Stimulated activated CD4-positive, alpha-beta T cell treated with anti-CD3 and anti-CD28 coated beads, Interleukin-1b, Interleukin-23, amount 100 ng/mL, for 24 hours (primary cell): ENCODE measurements at places on chromosomes 12 and 14.

GRCh38 chr12:84995641-84996040 lies 40.4 kb downstream of the TSPAN19 start:
- no peak for DNase-seq

DNA sequence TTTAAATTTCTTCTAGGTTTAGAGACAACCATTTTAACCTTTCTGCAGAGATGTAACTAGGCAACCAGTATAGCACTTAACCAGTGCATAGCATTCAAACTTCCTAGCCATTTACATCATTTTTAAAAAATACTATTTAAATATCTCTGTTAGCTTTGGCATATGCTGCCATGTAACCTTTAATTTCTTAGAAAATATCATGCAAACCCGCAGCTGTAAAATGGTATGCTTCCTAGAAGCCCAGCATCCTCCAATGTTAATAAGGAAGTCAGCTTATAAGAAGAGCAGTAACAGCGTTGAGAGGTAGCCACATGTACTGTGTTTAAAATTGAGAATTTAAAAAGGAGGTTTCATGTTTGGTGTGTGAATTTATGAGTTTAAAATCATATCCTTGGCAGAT lies 22.8 kb downstream of the GNG2 start:
- DNase-seq, result no peak

- no peak for DNase-seq
These were observed 43.3 kb downstream of the NCKAP5L start for GRCh38 chr12:49784756-49785409.

DNA sequence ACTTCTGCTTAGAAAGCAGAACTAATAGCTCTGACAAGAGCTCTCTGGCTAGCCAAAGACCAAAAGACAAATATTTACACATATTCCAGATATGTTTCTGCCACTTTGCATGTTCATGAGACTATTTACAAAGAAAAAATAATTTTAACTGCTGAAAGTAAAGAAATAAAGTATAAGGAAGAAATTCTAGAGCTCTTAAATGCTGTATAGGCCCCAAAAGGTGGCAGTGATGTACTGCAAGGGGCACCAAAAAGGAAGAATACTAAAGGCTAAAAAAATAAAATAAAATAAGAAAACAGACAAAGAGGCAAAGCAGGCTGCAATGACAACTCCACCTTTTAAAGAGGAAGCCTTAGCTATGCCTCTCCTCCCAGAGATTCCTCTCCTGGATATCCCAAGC lies 23.0 kb downstream of the KLRK1 start:
- DNase-seq, result no peak

DNA sequence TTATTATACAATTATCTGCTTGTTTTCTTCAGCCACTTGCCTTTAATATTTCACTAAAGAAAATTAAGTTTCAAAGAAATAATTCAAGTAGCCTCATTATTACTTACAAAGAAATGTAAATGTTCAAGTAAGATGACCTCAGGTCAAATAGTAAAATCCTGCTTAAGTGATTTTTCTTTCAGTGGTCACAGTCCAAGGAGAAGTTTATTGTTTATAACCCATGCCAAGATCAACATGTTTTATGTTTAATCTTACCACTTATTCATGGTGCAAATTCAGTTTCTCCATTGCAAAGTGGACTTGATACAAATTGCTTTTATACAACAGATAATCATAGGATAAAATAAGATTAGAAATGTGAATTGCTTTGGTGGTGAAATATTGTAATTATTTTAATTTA lies 370.2 kb upstream of the FLRT2 start:
- DNase-seq, result no peak

DNA sequence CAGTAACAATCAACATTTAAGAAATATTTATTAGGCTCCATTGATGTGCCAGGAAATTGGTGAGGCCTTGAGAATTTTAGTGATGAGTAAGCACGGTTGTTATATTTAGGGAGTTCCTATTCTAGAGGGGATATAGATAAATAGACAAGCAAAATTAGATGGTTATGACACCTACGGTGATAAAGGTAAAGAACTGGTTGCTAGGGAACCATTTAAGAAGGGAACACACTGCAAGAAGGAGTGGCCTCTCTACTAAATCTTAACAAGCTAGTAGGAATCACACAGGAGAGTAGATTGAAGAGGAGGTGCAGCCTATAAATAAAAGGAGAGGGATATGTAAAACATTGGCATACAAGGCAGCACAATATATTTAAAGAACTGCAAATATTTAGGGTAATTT lies 155.2 kb downstream of the LRIG3 start:
- DNase-seq, result no peak

DNA sequence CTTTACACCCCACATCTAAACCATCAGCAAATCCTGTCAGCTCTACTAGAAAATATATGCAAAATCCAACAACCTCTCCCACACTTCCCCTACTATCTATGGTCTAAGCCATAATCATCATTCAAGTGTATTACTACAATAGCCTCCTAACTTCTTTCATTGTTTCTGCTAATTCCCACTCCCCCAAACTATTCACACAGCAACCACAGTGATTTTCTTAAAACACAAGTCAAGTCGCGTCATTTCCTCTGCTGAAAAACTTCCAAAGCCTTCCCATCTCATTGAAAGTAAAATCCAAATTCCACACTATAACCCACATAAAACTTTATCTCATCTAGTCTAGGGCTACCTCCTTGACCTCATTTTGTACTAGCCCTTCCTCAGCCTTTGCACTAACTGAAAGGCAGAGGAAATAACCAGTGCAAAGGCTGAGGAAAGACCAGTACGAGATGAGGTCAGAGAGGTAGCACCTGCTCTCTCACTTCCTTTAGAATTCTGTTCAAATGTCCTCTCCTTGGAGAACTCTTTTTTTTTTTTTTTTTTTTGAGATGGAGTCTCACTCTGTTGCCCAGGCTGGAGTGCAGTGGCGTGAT lies 65.5 kb upstream of the MDM1 start:
- DNase-seq, result no peak

- no peak for DNase-seq
These were observed 755.4 kb upstream of the MDGA2 start for GRCh38 chr14:48430805-48431204.

- no peak for DNase-seq
These were observed 470.9 kb downstream of the VRK1 start for GRCh38 chr14:97268097-97268496.

DNA sequence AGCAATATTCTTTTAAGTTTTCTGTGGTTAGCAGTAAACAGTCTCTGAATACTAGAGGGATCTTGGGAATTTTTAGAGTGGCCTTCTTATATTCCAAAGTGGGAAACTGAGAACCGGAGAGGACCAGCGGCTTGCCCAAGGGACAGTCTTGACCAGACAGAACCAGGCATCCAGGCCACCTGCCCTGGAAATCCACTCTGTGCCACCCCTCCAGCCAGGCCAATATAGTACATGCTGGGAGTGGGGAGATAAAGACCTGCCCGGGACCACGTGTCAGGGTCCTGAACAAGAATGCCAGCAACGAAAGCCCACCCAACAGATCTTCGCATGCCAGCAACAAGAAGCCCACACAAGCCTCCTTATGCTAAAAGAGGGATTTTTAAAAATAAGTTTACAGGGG lies 49.4 kb upstream of the RIN3 start:
- DNase-seq, result no peak

DNA sequence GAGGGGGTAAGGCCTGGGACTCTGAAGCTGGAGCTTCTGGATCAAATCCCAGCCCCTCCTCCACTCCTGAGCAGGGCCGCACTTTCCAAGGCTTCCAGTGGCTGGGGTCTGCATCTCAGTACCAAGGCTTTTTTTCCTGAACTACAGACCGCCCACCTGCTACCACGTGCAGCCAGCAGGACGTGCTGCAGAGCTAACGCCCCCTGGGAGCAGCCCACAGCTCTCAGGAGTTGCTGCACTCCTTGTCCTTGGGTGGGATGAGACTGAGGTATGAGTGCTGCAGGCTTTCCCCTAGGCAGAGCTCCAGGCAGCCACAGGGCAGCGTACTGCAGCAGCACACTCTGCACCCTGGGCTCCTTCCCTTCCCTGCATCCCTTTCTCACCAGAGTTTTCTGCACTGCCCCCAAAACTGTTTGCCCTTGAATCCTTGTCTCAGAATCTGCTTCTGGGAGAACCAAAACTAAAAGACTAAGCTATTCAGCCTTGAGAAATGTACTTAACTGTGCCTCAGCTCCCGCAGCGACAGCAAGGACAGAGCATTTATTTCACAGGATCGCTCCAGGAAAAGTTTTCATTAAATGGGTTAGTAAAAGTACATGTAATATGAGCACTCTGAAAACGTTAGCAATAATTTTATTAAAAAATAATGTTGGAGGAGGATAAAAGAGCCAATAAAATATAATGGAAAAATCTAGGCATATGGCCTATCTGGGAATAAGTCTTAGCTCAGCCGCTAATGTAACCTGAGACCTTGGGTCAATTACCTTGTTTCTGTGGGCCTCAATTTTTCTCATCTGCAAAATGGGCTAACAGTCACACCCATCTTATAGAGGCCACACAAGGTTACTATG lies 25.5 kb downstream of the RBM19 start:
- no peak for DNase-seq

DNA sequence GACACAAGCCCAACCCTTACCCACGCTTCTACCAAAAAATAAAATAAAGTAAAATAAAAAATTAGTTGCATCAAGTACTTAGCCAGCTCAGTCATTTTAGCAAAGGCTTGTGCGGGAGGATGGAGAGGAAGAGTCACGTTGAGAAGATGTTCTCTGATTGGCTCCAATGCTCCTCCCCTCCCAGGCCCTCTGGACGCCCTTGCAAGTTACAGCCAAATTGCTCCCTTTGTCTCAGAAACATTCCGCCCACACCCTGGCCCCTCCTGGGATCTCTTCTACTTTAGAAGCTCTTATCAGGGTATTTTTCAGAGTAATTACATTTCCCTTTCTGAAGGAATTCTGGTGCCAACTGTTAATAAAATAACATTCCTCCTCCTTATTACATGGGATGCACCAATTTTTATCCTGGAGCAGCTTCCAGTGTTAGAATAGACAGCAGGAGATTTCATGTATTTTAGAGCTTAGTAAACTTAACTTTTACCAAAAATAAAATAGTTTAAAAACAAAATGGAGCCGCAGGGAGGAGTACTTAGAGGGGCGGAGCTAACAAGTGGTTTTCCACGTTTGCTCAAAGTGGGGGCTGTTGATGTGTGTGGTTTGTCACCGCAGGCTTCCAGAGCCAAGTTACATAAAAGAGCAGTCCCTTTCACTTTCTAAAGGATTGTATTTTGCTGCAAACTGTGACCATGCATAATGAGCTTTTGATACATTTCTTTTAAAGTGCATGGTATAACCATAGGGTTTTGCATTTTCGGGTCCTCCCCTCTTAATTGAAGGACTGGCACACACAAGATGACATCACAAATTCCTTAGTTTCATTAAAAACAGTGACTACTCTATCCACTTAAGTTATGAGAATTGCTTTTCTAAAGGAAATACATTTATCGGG lies 71.7 kb upstream of the RAP1B start:
- DNase-seq, result no peak

GRCh38 chr12:18689771-18690170 lies 48.0 kb downstream of the PLCZ1 start:
- no peak for DNase-seq

DNA sequence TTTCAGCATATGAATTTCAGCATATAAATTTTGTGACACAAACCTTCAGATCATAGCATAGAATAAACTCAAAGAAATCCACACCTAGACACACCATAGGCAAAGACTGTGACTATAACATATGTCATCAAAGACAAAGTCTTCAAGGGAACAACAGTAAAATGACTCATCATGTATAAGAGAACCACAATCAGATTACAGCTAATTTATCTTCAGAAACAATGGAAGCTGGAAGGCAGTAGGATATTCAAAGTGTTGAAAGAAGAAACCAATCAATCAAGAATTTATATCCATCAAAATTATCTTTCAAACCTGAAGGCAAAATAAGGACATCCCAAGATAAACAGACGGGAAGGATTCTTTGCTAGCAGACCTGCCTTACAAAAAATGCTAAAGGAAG lies 29.0 kb downstream of the DLK1 start:
- DNase-seq, result no peak

DNA sequence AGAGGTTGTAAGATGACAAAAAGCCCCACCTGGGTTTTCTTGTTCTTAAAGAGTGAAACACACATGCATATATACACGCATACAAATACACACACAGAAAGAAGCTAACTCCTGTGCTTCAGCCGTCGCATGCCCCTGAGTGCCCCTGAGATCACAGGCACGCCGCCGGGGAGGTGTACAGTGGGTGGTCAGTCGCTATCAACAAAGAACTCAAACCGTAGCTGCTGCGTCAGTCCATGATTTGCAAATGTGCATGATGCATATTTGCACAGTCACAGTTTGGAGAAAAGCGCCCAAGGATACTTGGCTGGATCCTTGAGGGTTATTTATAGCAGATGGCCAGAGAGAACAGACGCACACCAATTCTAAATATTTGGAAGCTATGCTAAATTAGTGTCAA lies 206.9 kb downstream of the TMEM132D start:
- DNase-seq, result no peak

DNA sequence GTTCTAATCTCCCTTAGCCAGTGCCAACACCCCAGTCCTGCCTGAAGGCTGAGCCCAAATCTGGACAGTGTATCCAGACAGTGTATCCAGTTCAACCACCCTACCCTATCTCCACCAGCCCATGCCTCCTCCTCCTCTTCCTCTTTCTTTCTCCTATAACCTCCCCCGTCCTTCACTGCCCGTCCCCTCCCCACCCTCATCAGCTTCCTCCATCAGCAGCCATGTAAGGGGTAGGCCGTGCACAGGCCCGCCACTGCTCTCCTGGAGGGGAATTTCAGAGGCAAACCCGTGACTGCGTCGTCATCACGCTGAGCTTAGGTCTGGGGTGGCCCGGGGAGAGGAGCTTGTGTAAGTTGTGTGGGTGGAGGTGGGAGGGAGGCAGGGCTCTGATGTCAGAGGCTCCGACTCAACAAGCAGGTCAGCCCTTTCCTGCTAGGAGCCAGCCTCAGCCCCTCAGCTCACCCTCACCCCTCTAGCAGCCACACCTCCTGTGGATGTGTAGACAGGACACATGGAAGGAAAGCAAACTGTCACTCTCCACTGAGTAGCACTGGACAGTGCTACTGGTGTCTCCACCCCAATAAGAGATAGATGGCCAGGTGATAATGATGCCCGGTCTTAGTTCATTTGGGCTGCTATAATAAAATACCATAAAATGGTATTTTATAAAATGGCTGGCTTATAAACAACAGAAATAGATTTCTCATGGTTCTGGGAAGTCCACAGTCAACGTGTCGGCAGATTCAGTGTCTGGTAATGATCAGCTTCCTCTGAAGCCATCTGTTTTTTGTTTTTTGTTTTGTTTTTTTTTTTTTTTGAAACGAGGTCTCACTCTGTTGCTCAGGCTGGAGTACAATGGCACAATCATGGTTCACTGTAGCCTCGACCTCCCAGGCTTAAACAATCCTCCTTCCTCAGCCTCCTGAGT lies 50.5 kb downstream of the IRF2BPL start:
- peak; percentile 82 for DNase-seq

- DNase-seq, result no peak
These were observed 267.1 kb upstream of the PRKD1 start for GRCh38 chr14:30194741-30195148.

- no peak for DNase-seq
These were observed 14.3 kb downstream of the PLD4 start for GRCh38 chr14:104938960-104939359.

- DNase-seq, result no peak
These were observed 36.5 kb downstream of the FOS start for GRCh38 chr14:75315144-75315543.
